Daoy (cell line): ENCODE measurements at places on chromosomes 11 and 22. TPM values are rescaled to one million over a fixed set of nuclear protein-coding genes. Genes with fewer than 3 reads are reported as not detected.

GRCh38 chr11:69915151-69915500, 95.9 kb upstream of the FGF3 start:
- DNase-seq, result no peak

DNA sequence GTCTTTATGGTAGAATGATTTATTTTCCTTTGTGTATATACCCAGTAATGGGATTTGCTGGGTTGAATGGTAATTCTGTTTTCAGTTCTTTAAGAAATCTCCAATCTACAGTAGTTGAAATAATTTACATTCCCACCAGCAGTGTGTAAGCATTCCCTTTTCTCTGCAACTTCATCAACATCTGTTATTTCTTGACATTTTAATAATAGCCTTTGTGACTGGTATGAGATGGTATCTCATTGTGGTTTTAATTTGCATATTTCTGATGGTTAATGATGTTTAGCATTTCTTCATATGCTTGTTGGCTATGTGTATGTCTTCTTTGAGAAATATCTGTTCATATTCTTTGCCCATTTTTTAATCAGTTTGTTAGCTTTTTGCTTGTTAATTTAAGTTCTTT, 901.2 kb downstream of the METTL15 start:
- no peak for DNase-seq

GRCh38 chr11:67202028-67202427, 64.2 kb upstream of the GRK2 start:
- DNase-seq, result no peak

DNA sequence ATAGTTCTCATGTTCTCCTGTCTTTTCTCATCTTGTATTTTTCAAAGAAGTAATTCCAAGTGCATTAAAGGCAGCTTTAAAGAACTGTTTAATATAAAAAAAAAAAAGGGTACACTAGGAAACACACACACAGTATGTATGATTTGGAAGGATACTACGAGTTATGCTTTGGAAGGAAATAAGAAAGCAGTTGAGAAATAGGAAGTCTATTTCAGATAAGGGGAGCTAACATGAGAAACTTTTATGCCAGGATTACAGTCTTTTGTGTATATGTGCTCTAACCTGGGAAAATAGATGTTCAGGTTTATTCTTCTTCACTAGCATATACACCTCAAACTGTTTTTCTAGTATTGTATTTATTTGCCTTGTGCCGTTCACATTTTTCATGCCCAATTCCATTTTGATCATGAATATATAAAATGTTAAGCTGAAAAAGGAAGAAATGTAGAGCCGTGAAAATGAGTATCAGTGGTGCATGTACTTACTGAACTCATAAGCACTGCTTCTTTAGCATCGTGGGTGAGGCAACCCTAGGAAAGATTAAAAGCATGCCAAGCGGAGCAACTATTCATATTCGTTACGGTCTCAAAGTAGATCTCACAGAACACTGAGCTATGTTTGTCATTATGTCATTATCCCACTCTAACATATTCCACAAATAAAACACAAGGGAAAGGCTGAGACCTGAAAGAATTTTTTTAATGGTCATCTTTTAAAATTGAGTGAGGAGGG, 59.6 kb downstream of the GUCY1A2 start:
- DNase-seq, result no peak

DNA sequence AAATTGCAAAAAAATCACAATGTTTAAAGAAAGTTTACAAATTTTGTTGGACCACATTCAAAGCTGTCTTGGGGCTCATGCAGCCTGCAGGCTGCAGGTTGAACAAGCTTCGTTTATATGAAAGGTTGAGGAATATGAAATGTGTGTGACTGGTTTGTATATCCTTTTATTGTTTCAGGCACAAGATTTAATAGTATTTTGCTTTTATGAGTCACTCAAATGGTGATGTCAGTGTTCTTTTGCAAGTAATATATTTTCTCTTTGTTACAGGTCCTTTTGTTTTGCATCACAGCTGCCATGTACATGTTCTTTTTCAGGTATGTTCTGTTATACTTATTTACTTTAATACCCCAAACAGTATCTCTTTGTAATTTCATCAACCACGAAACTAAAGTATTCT, 198.6 kb downstream of the TMEM135 start:
- no peak for DNase-seq

DNA sequence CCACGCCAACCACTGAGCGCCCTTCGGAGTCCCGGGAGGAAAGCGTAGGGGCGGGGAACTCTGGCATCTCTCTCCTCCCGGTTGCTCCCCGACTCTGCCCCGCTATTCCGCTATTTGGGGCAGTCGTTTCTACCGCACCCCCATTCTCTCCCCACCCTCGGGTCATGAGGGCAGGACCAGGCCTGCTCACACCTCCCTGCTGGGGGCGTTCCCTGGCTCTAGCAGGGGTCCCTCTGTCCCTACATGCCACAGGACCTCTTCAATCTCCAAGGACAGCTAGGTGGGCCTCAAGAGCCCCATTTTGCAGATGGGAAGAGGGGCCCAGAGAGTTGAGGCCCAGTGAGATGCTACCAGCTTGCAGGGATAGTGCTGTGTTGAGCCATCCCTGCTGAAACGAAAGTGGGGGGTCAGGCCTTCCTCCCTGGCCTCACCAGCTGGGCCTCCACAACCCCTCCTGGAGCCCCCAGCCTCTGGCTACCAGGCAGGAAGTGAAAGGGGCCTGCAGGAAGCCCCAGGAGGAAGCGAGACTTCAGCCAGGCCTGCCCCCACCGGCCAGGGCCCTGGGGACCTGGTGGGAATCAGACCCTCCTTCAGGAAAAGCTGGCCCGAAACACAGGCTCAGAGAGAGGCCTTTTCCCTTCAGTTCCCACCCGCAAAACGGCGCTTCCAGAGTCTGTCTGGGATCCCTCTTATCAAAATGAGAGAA, 5.5 kb upstream of the SHISA8 start:
- no peak for DNase-seq

- peak; percentile 76 for DNase-seq
These were observed 30.5 kb upstream of the FNBP4 start for GRCh38 chr11:47797633-47798032.

GRCh38 chr11:108853864-108854263, 189.0 kb downstream of the DDX10 start:
- no peak for DNase-seq

GRCh38 chr22:28817919-28818859, 17.8 kb upstream of the XBP1 start:
- DNase-seq, result no peak

- no peak for DNase-seq
These were observed 232.1 kb downstream of the C11orf87 start for GRCh38 chr11:109654091-109654490.

- peak; percentile 53 for DNase-seq
These were observed 5.2 kb upstream of the GCAT start for GRCh38 chr22:37802310-37803194.

GRCh38 chr11:134116210-134116609, 47.3 kb downstream of the JAM3 start:
- DNase-seq, result no peak

- peak; percentile 92 for DNase-seq
These were observed 58.9 kb downstream of the MYEOV start for GRCh38 chr11:69352715-69353319.

- no peak for DNase-seq
These were observed 220.0 kb downstream of the C11orf91 start for GRCh38 chr11:33480626-33481025.

- DNase-seq, result no peak
These were observed 1071.4 kb downstream of the JRKL start for GRCh38 chr11:97461044-97461880.

DNA sequence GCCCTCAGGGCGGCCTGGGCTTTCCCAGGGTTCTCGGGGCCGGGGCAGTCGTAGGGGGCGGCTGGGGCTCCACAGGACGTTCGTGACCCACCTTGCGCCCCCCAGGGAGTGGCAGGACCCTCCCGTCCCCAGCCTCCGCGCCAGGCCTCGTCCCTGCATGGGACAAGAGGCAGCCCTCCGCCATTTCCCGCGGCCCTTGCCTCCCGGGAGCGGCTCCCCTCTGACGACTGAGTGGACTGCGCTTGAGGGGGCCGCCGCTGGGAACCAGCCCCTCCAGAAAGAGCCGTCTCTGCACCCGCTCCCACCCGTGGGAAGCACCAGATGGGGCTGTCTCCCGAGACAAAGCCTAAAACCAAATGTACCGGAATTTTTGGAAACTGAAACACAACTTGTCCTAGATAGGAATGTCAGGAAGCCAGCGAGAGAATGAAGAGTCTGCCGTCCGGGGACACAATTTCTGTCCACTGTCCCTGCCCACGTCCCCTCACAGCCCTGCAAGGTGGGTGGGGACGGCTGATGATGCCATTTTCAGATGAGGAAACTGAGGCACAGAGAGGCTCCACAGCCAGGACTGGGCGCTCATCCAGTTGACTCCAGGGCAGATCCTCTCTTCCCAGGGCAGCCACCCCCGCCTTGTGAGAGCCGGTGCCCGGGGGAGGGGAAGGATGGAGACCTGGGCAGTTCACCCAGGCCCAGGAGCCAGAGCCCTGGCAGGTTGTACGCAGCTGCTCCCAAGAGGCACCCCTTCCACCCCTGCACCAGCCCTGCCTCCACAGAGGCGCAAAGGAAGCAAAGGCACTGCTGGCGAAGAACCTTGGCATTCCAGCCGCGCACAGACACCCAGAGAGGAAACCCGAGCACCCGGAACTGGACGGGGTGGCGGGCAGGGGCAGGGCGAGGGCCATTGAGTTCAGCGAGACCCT, 18.1 kb upstream of the PICK1 start:
- DNase-seq, result no peak

GRCh38 chr11:125165111-125165842, 726 bp downstream of the PKNOX2 start:
- peak; percentile 50 for DNase-seq

GRCh38 chr11:27465629-27466028, 7.0 kb downstream of the LGR4 start:
- DNase-seq, result no peak

DNA sequence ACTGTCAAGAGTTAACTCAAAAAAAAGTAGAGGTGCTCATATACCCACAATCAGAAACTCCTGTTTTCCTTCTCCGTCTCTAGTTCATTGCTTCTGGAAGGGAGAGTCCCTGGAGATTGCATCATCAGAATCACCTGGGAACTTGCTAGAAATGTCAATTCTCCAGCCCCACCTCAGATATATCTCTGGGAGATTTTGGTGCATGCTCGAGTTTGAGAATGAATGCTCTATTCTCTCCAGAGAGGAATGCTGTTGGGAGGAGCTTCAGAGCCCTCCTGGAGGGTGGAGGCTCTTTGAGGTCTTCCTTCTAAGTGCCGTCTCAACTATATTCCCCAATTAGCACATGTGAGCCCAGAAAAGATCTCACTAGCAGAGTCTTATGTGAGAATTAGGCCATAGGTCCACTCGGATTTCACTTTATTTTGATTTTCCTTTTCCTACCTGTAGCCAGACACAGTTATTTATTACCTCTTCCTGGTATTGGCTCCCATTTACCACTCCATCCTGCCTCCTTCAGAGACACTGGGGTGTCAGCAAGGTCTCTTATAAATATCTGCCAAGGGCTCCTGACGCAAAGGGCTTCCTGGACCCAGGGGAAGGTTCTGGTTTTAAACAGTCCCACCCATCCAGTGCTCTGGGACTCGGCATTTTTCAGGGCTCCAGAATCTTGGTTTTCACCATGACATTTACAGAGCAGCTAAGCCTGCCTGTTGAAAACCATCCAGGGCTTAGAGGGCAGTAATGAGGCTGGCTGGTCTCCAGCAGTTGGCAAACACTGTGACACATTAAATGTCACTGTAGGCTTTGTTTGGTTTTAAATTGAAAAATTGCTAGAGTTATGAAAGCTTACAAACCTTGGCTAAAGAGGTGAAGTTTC, 136.2 kb downstream of the CD44 start:
- peak; percentile 22 for DNase-seq

DNA sequence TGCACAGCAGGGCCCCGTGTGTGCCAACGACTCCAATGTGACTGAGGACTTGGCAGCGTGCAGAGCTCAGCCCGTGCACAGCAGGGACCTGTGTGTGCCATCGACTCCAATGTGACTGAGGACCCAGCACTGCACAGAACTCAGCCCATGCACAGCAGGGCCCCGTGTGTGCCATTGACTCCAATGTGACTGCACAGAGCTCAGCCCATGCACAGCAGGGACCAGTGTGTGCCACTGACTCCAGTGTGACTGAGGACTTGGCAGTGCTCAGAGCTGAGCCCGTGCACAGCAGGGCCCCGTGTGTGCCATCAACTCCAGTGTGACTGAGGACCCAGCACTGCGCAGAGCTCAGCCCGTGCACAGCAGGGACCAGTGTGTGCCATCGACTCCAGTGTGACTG, 347.8 kb upstream of the B3GAT1 start:
- DNase-seq, result no peak

DNA sequence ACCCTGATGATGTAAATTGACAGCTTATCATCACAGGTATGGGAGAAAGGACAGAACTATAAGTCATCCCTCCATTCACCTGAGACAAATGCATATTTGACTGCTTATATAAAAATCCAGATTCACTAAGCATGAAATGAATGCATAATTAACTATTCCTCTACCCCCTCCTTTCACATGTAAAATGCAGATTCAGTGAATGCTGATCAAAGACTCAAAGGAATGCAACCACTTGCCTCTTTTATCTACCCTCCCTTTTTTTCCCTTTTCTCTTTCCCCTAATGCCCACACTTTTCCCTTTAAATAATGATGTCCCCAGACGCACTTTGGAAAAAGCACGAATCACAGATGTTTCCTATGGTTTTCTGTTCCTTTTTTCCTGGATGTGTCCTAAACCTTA, 4.5 kb upstream of the PLAAT4 start:
- DNase-seq, result no peak

DNA sequence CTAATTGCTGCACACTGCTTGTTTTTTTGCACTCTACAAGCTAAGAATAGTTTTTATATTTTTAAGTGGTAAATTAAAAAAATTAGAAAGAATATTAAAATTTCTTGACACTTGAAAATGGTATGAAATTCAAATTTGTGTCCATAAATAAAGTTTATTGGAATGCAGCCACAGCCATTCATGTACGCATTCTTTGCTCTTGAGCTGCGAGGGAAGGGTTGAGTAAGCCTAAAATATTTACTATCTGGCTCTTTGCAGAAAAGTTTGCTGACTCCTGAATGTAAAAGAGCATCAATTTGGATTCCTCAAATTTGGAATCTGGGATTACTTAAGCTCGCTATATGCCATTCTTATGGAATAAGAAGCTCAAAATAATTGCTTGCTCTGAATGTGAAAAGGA, 3.4 kb upstream of the ADAMTS8 start:
- no peak for DNase-seq

GRCh38 chr22:27350306-27350705, 451.2 kb downstream of the MN1 start:
- no peak for DNase-seq

DNA sequence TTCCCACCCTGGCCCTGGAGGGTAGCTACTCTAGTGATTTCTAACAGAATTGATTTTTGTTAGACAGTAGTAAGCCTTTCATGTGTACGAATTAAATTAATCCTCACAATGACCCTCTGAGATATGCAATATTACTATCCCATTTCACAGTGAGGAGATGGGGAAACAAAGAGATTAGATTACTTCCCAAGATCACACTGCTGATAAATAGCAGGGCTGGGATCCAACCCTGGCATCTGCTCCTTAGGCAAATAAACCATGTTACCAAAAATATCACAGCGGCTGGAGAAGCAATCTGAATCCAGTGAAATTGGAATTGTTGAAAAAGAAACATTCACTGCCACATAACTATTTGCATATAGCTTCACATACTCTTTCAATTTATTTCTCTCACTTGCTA, 12.8 kb upstream of the CAVIN3 start:
- DNase-seq, result no peak

Gene MPPED2
- 0.74 TPM in 1 of 2 replicates, not detected in the other for total RNA-seq

Gene FZD4
- 1.9 and 2.9 TPM in 2 replicates for total RNA-seq

Gene RGL4
- total RNA-seq, result not detected in 2 replicates

Gene OR6A2
- 0.06 TPM in 1 of 2 replicates, not detected in the other for total RNA-seq

Gene DDI1
- total RNA-seq, result not detected in 2 replicates

Gene AMOTL1
- 14.9 and 16.2 TPM in 2 replicates for total RNA-seq

Gene UBQLN3
- not detected in 2 replicates for total RNA-seq

Gene BAIAP2L2
- total RNA-seq, result 16.2 and 16.8 TPM in 2 replicates
